HFF-Myc (cell line): ENCODE measurements at places on chromosomes 11 and 22.

DNA sequence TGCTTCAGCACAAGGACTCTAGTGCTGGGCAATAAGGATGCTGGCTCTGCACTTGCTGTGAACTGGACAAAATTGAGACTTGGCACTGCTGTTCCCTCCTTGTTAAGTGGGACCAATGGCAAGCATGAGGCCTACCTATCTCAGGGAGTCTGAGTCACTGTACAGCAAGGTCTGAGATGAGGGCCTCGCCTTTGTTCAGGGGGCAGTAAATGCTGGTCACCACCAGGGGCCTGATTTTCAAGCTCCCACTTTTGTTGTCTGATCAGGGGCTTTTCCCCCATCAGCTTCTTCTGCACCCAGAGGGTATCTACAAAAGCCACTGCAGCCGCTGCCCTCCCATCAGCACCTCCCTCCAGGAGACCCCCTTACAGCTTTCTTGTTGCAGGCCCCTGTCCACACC, 22.8 kb downstream of the DHCR7 start:
- DNase-seq = no peak

- no peak for DNase-seq
Observed at GRCh38 chr11:44128729-44129128, 33.3 kb downstream of the EXT2 start.

GRCh38 chr11:82663535-82663934, 70.1 kb downstream of the FAM181B start:
- no peak for DNase-seq

- DNase-seq = no peak
Observed at GRCh38 chr11:112249871-112250610, 10.6 kb downstream of the PLET1 start.

DNA sequence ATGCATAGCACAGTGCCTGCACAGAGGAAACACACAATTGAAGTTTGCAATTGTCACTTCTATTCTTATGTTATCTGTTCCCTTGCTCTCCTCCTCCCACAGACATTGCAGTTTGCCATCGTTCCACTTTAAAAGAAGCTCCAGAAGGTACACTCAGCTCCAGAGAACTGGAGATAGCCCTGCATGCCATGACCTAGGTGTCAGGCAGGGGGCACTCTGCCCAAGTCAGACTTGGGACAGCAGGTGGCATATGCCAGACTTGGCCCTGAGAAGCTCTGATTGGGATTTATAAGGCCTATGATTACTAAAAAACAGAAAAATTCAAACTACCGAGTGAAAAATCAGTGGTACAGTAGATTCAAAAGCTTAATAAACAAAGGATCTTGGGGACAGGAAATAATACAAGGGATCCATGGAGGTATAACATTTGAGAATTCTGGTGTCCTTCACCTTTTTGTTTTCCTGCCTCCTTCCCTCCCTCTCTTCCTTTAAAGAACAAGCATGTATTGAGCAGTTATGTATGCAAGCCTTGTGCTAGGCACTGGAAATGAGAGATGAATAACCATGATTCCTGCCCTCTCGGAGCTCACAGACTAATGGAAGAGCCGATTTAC, 40.0 kb downstream of the TENM4 start:
- peak; percentile 4 for DNase-seq

GRCh38 chr22:19821523-19822300, 33.0 kb downstream of the GNB1L start:
- DNase-seq = no peak

GRCh38 chr11:73965076-73965763, 14.4 kb downstream of the DNAJB13 start:
- DNase-seq = no peak

DNA sequence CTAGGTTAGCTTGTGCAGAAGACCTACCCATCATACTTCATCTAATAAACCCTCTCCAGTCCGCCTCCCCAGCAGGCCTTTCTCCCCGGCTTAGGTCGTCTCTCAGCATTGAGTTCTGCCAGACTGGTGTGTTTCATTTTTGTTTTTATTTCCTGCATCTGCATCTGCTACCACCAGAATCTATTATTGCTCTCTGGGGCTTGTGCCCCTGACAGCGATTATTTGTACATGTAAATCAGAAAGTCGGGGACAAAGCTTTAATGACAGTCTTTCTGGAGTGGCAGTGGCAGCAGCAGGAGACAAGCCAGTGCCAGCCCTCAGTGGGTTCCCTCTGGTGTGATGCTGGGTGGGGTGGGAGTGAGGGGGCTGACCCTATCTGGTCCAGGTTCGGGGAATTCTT, 127.5 kb downstream of the PKNOX2 start:
- DNase-seq = no peak

DNA sequence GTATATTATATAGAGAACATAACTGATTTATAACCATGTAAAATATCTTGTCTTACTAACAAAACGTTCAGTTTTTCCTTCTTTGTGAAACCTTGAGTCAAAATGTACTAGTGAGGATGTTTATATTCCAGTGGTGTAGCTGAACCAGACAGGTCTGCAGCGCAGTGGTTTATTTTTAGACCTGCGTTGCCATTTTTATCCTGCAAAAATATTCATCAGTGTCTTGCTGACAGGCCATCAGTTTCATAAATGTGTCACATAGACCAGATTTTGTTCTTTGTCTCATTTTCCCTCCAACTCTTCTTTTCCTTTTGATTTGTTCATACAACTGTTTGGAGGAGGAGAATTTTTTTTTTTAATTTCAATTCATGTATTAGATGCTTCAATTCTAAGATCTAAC, 43.1 kb downstream of the HSD17B12 start:
- DNase-seq = no peak

- no peak for DNase-seq
Observed at GRCh38 chr11:64409707-64410403, 50.9 kb downstream of the RPS6KA4 start.

DNA sequence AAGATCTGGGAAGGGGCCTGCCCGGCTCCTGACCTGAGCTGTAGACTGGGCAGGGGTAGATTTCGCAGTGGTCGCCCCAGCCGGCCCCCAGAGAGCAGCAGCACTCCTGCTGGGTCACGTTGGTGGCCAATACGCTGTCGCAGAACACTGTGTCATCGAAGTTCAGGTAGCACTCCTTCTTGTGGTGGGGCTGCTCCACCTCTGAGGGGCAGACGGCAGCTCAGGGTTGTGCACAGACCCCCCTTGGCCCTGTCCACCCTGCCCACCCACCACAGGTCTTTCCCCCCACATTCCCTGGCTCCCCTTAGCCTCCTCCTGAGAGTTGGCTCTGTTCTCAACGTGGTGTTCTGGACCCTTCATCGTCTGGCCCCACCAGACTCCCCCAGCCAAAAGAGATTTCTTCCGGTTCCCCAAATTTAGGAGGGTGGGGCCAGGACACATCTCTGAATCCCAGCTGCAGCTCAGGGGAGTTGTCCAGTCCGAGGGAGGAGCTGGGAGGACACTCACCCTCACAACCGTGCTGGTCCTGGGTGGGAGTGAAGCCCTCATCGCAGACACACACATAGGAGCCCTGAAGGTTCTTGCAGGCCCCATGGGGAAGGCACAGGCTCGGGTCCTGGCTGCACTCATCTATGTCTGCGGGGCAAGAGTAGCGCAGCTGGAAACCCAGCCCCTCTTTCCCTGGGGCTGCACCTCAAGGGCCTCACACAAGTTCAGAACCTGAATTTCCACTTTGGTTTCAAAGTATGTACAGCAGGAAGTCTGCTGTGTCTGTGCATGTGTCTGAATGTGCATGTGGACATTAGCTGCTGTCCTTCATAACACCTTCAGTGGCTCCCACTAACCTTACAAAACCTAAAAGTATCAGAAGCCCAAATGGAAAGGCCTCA, 16.5 kb downstream of the SCYL1 start:
- no peak for DNase-seq

DNA sequence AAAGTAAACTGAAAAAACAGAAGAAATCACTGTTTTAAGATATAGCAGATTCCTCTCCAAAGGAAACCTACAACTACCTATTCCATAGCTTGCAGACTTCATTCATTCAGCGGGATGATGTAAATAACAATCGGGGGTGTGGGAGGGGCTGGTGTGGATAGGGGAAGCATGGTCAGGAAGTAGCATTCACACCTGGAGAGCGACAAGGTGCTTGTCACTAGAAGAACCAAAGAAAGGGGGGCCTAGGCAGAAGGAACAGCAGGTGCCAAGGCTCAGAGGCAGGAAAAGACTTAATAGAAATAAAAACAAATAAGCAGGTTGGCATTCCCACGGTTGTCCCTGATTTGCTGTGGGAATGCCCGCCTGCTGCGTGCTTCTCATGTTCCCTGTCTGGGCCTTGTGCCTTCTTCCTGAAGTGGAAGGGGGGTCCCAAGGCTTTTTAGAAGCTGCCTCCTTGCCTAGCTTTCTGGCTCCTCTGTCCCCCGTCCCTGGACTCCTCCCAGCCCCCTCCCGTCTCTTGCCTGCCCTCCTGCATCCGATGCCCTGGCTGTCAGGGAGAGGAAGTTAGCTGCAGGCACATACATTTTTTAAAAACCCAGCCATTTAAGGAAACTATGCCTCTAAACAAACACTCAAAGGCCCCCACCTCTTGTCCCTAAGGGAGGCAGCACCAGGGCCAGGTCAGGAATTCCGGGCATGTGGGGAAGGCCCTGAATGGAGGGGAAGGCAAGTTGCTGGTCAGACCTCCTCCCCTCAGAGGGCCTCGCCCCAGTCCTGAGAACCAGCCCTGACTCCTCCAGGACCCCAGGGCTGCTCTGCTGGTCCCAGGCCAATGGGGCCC, 54.7 kb upstream of the PRDM11 start:
- DNase-seq = no peak

GRCh38 chr11:76598426-76598839, 72.1 kb downstream of the LRRC32 start:
- no peak for DNase-seq

DNA sequence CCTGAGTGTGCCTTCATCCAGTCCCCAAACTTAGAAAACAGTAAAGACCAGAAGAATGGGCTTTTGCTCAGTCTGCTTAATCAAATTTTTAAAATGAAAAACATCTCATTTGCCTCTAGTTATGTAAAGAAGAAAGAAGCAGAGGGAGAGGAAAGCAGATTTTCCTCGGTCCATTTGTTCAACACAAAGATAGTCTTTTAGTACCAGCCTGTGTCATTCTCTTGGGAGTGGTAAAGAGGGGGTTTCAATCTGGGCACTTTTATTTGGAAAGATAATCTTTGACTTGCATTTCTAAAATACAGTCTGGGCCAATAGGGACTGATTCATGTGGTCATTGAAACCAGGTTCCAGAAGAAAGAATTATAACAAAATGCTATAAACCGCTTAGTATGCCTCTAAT, 29.5 kb downstream of the KREMEN1 start:
- DNase-seq = no peak

- no peak for DNase-seq
Observed at GRCh38 chr11:113084297-113084696, 123.1 kb downstream of the NCAM1 start.

GRCh38 chr11:64268893-64269539, 15.4 kb downstream of the BAD start:
- no peak for DNase-seq

DNA sequence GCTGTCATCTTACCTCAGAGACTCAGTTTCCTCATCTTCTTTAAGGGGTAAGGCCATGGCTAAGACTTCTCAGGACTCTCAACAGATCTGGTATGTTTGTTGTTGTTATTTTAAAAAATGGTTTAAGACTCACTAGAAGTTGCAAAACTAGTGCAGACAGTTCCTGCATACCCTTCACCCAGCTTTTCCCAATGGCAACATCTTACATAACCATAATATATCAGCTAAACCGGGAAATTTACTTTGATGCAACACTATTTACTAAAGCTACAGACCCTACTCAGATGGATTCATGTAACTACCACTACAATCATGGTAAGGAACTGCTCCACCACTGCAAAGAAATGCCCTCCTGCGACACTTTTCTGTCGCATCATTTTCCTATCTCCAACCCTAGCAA, 20.4 kb downstream of the LGR4 start:
- DNase-seq = no peak

GRCh38 chr11:17687946-17688670, 31.3 kb upstream of the MYOD1 start:
- DNase-seq = no peak

GRCh38 chr22:19930551-19931486, 10.8 kb upstream of the COMT start:
- no peak for DNase-seq

GRCh38 chr22:29855611-29856181, 17.6 kb upstream of the ASCC2 start:
- DNase-seq = no peak

GRCh38 chr22:32949391-32950173, 108.6 kb downstream of the SYN3 start:
- DNase-seq = no peak

GRCh38 chr11:36088266-36088972, 144.6 kb downstream of the LDLRAD3 start:
- DNase-seq = no peak

DNA sequence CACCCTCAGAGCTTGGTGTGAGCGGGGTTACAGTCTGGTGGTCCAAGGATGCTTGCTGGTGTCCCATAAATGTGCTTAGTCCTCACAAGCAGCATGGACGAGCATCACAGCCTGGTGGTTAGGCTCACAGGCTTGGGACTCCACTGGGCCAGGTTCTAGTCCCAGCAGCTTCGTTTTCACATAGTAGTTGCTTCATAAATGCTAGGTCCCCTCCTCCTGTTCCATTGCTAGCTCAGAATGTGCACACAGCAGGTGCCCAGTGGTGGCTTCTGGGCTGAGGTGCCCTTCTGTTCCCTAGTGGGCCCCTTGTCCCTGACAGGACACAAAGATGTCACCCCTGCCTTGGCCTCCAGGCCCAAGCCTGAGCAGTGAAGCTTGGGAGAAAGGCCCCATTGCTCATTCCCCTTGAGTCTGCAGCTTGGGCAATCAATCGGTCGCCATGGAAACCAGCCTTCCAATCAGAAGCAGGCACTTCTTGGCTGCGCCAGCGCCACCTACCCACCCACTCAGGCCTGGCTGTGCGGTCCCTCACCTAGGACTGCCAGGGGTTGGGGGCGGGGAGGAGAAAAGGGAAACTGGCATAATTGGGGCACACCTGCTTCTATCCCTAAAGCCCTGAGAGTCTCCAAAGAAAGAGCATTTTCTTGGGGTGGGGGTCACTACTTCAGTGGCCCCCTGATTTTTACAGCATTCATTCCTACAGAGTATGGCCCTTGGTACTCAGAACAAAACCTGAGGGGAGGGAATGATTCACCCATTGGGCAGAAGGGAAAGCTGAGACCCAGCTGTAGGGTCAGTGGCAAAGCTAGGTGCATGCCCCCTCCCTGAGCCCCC, 48.1 kb downstream of the CYTH4 start:
- DNase-seq = peak; percentile 74

DNA sequence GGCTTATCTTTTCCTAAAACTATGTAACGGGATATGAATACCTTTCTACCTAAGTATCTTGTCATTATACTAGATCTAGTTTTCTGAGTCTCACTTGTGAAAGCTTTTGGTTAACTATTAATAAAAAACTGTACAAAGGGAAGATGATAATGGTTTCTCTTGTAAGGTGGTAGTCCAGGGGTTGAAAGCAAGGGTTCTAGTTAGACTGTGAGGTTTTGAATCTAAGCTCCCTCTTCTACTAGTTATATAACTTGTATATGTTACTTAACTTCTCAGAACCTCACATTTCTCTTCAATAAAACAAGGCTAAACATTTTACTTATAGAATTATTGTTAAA, 54.3 kb downstream of the ARHGEF12 start:
- DNase-seq = no peak
